ENCODE measurements at places on chromosomes 7 and 10.

DNA sequence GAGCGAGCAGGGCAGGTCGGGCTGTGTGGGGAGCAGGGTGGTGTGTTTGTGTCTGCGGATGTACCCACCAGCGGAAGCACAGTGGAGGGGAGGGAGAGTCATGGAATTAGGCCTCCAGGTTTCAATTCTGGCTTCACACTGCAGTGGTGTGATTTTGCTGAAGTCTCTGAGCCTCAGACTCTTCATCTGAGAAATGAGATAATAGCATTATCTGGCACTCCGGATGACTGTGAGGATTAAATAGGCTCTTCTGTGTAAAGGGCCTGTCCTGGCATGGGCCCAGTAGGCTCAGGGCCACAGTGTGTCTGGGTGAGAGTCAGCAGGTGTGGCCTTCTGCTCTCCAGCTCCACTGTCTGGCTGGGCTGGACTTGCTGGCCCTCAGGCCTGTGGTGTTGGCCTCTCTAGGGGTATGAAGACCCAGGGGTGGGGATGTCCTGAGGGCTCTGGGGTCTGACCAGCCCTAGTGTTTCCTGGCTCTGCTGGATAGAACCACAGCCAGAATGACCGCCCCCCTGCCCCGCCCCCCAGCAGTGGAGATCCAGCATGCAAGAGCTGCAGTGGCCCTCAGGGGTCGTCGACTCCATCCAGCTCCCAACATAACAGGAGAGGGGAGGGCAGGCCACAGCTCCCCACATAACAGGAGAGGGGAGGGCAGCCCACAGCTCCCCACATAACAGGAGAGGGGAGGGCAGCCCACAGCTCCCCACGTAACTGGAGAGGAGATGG lies 178.6 kb downstream of the RPS24 start:
- DNase-seq, result no peak

- no peak for DNase-seq
Observed at GRCh38 chr7:100603726-100604027, 1.5 kb downstream of the PCOLCE start.

GRCh38 chr10:86286236-86287109 lies 80.1 kb downstream of the GRID1 start:
- DNase-seq, result no peak

DNA sequence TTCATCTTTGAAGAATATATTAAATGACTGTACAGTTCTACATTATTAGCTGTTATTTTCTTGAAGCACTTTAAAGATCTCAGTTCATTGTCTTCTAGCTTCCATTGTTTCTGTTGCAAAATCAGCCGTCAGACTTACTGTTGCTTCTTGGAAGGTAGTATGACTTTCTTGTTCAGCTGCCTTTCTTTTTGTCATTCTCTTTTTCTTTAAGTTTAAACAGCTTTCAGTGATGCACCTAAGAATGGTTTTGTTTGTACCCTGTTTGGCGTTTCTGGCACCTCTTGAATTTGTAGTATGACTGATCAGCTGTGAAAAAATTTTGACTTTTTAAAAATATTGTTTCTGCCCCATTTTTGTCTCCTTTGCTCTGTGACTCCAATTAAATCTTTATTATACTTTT lies 9.3 kb downstream of the MKLN1 start:
- DNase-seq, result no peak

GRCh38 chr10:26242706-26243350 lies 26.3 kb downstream of the GAD2 start:
- DNase-seq, result no peak

DNA sequence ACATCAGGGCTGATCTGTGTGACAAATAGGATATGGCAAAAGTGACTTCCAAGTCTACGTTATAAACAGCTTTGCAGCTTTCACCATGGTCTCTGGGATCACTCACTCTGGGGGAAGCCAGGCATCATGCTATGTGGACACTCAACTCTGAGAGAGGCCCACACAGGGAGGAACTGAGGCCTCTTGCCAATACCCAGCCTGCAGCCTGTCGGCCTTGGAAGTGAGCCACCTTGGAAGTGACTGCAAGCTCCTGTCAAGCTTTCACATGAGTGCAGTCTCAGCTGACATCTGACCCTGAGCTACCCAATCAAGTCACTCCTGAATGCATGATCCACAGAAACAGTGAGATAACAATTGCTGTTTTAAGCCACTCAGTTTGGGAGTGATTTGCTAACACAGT lies 56.5 kb downstream of the MMRN2 start:
- no peak for DNase-seq

DNA sequence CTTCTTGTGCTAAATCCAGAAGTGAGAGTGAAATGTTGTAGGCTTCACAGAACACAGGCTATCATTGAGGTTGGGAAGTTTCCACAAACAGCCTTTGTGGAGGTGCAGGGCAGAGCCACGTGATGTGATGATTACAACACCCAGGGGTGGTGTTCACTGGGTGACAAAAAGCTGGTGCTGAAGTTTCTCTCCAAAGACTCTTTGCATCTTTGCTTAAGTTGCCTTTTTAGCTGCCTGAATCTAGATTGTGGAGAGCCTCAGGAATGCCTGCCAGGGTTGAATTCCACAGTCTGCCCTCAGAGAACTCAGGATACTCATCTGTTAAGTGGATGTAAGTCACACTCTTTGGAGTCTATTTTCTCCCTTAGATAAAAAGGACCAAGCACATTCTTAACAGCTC lies 56.3 kb downstream of the PLXNA4 start:
- no peak for DNase-seq

GRCh38 chr7:26686448-26686981 lies 177.9 kb downstream of the SKAP2 start:
- DNase-seq, result no peak

DNA sequence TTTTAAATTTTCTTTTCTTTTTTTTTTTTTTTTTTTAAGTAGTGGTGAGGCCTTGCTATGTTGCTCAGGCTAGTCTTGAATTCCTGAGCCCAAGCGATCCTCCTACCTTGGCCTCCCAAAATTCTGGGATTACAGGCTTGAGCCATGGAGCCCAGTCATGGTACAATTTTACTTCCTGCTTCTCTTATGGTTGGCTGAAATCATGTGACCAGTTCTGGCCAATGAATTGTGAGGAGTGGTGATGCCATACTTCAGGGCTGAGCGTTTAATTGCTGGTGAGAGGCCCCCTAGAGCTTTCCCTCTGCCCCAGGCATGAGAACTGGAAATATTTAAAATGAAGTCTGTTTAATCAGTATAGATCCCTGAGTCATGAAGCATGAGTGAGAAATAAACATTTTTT lies 22.2 kb upstream of the BAIAP2L1 start:
- DNase-seq, result no peak

GRCh38 chr10:109893386-109893785 lies 29.9 kb downstream of the XPNPEP1 start:
- DNase-seq, result no peak

DNA sequence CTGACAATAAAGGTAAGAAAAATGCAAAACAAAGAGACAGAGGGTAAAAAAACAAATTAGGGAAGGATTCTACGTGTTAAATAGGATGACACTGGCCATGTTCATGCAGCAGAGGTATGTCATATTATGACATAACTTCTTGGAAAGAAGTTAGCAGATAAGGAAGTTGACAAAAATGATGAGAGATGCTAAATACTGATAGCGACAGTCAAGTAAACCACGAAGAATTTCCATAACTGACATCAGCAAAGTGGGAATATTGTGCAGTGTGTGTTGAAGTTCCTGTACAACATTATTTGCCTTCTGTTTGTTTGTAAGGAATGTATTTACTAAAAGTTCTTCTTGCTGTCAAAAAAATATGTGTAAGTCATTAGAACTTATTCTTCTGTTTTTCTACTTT lies 29.5 kb downstream of the MDH2 start:
- DNase-seq, result no peak

DNA sequence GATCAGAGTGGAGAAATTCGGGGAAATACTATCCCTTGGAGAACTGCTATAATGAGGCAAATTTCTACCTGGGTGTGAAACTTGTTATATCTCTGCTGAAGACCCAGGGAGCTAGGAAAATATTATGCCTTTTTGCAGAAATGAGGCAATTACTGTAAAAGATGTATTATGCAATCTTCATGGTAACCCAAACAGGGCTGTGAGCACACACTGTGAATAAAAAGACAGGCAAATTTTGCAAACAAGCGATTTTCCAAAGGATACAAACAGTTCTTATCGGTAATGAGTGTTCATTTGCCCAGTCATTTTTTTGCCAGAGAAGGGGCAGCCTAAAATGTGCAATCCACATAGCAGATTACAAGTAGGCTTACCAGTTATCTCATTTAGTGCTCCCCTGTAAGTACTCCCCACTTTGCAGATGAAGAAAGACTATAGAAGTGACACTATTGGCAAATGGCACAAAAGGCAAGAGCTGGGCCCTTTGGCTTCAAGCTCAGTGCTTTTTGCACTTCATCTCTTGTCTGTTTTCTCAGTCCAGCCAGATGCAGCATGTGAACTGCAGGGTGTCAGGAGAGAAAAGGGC lies 205.8 kb downstream of the HECW1 start:
- DNase-seq, result no peak

GRCh38 chr7:157400171-157400860 lies 63.5 kb downstream of the DNAJB6 start:
- no peak for DNase-seq
